ENCODE measurements at places on chromosomes 6 and 20. TPM values are rescaled to one million over a fixed set of nuclear protein-coding genes. Genes with fewer than 3 reads are reported as not detected.

SIRPD gene
- polyA plus RNA-seq = not detected

SNRPB2 gene
- polyA plus RNA-seq = 125 TPM

SLC22A7 gene
- polyA plus RNA-seq = 0.25 TPM

TMEM151B gene
- polyA plus RNA-seq = 0.62 TPM

MMP24OS gene
- polyA plus RNA-seq = 22.7 TPM

MAPK13 gene
- polyA plus RNA-seq = 20.0 TPM

ALDH8A1 gene
- 22.8 TPM for polyA plus RNA-seq

HLA-DOA gene
- polyA plus RNA-seq = 5.3 TPM

SAPCD1 gene
- polyA plus RNA-seq = 6.0 TPM

C20orf144 gene
- 0.16 TPM for polyA plus RNA-seq

ADAM33 gene
- 5.1 TPM for polyA plus RNA-seq

DEFB112 gene
- not detected for polyA plus RNA-seq

DNAH8 gene
- polyA plus RNA-seq = 0.39 TPM

SCGN gene
- 0.35 TPM for polyA plus RNA-seq

RIPPLY2 gene
- polyA plus RNA-seq = 0.10 TPM

COL19A1 gene
- 3.3 TPM for polyA plus RNA-seq

RFX6 gene
- polyA plus RNA-seq = not detected

GABBR1 gene
- 42.7 TPM for polyA plus RNA-seq

LY86 gene
- polyA plus RNA-seq = 1.8 TPM

DZANK1 gene
- polyA plus RNA-seq = 6.8 TPM
